ENCODE measurements at places on chromosomes 11 and 22. TPM values are rescaled to one million over a fixed set of nuclear protein-coding genes. Genes with fewer than 3 reads are reported as not detected.

DNA sequence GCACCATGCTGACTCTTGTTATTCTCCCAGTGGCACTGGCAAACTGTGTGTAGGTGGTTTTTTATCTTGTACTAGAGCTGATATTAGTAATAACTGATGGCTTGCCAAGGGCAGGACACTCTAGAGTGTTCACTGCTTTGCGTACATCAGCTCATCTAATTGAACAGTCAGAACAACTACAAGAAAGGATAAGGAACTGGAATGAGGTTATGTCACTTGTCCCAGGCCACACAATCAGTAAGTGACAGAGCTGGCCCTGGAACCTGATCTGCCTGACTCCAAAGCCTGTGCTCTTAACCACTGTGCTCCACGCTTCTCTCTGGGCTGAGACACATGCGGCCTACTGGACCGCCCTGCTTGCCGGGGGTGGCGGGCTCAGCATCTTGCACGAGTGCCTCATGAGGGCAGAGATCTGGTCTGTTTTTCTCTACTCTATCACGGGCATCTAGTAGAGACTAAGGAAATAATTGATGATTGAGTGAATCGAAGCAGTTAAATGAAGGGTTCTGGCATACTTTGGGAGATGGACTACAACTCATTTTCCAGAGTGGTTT lies 155.9 kb upstream of the SORL1-AS1 start:
- no peaks in the 10 kb centered on the region for H3K27me3 ChIP-seq
- DNase-seq: no peak
- no peaks in the 10 kb centered on the region for H3K4me1 ChIP-seq
- no peak overlapping the region for H3K4me3 ChIP-seq

The SPTBN2 gene
- 0.35 TPM for total RNA-seq

- H3K36me3 ChIP-seq: no peaks in the 10 kb centered on the region
- peaks cover 21% of the 10 kb centered on the region for H3K4me1 ChIP-seq
- no peak overlapping the region for H3K27ac ChIP-seq
- H3K27me3 ChIP-seq: peaks cover 30% of the 10 kb centered on the region
Measured at GRCh38 chr11:124754710-124755109, 2.7 kb upstream of the VSIG2 start.

GRCh38 chr22:19060356-19061009 lies 61.7 kb downstream of the DGCR2 start:
- no peak for DNase-seq
- H3K4me1 ChIP-seq: no peaks in the 10 kb centered on the region

DNA sequence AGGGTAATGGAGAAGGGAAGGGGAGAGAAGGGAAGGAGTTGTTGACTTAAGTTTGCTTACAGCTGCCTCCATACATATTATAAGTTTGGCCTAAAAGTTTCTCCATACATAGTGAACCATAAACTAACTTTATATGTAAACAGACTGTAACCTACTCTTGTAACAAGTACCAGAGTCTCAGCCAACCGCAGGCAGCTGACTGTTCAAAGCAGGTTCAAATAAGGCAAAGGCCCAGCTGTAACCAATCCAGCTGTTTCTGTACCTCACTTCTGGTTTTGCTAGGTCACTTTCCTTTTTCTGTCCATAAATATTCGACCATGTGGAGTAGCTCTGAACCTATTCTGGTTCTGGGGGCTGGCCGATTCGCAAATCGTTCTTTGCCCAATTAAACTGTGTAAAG lies 591.2 kb downstream of the INSC start:
- no peak overlapping the region for H3K4me3 ChIP-seq
- DNase-seq: no peak
- no peak overlapping the region for H3K27ac ChIP-seq
- H3K4me1 ChIP-seq: no peaks in the 10 kb centered on the region
- H3K36me3 ChIP-seq: no peaks in the 10 kb centered on the region

All from activated CD4-positive, alpha-beta T cell treated with anti-CD3 and anti-CD28 coated beads, Interleukin-2, amount 10 ng/mL, durations not matched to agents 7 days and 5 days (primary cell).